T-helper 17 cell (primary cell): ENCODE measurements at places on chromosomes 5 and 9.

DNA sequence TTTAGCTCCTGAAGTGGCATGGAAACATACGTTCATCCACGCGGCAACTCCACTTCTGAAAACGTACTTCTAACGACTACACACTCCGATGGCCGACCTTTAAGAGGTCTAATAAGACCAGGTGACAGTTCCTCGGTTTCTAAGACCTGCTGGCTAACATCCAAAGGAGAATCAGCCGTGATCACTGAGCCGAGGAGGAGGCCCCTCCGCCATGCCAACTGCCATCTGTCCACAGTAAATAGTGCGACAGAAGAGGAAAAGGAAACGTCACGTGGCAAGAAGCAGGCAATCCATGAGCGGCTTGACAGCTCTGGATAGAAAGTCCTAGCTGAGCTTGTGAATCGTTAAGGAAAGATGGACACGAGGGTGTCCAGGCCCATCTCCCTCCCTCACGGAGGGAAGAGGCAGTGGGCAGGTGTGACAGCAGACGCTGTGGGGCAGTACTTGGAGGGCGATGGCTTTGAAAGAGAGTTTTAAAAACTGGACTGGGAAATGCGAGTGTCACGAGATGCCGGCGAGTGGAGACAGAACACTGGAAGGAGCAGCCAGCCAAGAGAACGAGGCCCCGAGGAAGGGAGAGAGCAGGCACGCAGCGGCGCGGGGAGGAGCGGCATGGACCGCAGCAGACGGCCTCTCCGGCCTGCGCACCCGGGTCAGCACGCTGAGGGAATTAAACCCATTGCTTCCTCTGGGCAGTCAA, 66.7 kb upstream of the TBC1D9B start:
- DNase-seq = no peak

GRCh38 chr9:85163415-85163814, 493.9 kb downstream of the NTRK2 start:
- no peak for DNase-seq

DNA sequence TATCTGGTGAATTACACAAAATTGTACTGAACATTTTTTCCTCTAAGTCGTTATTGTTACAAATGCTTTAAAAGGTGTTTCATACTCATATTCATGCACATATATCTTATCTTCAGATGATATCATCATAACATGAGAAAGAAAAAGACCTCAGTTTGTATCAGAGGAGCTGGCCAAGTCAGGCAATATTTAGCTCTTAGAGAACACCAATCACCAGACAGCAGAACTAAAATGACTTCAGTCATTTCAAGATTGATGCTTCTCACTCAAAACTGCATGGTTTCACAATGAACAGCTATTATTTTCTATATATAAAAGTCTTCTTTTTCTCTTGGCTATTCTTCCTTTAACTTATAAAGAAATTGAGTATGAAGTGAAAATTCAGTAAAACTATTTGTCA, 44.6 kb downstream of the TSSK1B start:
- no peak for DNase-seq

DNA sequence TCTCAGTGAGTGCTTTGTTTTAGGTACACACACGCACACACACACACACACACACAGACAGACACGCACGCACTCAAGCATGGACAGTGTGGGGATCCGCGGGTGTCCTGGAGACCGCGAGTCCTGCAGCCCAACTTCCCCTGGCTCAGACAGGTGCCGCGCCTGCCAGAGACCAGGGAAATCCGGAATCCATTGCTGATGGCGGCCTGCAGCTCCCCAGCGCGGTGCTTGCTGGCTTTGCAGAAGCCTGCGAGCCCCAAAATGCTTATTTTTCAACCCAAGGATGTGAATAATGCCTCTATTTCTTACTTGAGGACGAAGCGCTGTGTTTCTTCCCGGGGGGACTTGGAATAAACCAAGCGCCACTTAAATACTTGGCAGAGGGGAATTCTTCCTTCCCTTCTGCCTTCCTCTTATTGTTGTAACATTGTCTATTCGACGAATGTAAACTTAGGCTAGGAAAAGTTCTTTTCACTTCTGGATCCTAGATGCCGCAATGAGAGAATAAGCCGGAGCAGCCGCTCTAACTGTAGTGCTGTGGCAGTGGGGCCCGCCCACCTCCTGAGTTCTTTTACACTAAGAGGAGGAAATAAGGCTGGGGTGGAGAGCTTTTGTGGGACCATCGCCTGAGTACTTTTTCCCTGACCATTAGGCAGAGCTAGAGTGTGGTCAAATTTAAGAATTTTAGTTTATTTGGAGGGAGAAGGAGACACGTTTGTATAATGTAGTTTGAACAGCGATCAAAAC, 802 bp downstream of the ITGA2 start:
- no peak for DNase-seq

DNA sequence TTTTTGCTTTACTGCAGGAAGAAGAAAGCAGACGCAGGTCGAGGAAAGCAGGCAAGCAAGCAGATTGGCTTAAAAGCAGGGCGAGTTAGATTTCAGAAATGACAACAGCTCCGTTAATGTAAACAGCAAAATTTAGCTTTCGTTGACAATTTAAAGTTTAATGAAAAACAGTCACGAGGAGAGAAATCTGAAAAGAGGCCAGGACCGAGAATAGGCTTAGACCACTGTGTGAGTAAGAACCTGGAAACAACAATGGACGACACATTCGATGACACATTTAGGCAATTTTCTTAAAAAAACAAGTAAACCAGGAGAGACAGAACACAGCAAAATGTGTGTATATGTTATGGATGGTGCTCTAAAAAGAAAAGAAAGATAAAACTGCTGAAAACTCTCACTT, 155.3 kb downstream of the ISOC1 start:
- DNase-seq = no peak

GRCh38 chr5:14204785-14205321, 61.7 kb downstream of the TRIO start:
- no peak for DNase-seq

- no peak for DNase-seq
Measured at GRCh38 chr9:107175041-107175440, 108.0 kb upstream of the RAD23B start.

GRCh38 chr5:68953875-68954617, 139.8 kb upstream of the SLC30A5 start:
- no peak for DNase-seq

DNA sequence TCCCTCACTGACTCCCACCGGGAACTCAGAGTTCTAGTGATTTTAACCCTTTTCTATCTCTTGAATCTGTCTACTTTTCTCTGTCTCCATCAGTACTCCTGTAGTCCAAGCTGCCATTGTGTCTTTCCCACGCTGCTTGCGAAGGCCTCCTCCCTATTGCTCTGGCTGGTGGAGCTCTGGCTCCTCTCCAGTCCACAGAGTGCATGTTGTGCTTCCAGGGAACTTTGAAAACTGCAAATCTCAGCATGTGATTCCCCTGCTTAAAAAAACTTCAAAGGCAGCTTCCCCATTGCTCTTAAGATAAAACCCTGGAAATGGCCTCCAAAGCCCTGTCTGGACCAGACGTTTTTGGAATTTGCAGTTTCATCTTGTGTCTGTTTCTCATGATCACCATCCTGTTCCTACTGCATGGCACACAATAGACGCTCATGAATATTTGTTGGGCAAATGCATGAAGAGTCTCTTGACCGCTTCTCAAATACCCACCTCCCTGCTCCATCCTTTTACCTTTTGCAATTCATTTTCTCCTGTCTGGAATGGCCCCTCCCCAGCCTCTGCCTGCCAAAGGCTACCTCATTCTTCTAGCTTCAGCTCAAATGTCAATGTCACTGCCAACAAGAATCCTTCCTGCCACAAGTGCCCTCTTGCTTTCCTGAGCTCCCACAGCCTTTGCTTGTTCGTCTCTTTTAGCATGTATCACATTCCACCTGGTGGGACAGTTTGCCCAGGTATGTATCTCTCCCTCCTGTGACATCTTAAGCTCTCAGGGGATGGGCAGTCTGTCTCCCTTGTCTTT, 293.2 kb downstream of the ARHGAP26 start:
- no peak for DNase-seq

DNA sequence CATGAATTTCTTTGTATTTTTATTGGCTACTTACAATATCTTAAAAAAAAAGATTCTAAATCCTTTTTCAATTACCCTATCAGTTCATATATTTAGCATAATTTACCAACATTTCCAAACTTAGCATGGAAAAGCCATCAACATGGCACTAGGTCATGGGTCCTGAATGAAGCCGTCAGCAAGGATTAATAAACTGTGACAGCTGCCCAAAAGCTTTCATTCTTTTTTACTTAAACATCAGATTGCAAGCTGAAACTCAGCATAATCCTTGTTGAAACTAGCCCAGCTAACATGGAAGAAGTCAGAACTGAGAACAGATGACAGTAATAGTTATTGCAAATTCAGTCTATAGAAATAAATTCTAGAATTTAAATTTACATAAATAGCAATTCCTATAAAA, 209.8 kb downstream of the ADAMTS6 start:
- DNase-seq = no peak

GRCh38 chr5:74916831-74917710, 50.9 kb upstream of the FAM169A start:
- DNase-seq = no peak

- no peak for DNase-seq
Measured at GRCh38 chr5:139137697-139138096, 60.5 kb downstream of the SIL1 start.

GRCh38 chr5:111627862-111628261, 115.5 kb upstream of the STARD4 start:
- no peak for DNase-seq

- no peak for DNase-seq
Measured at GRCh38 chr9:85541876-85542275, 199.9 kb downstream of the AGTPBP1 start.

- no peak for DNase-seq
Measured at GRCh38 chr9:76764138-76764537, at the start of gene PCA3. Gene PCA3, plus strand, starts transcription at chr9:76764438.

- DNase-seq = no peak
Measured at GRCh38 chr5:155746367-155747038, 580.5 kb upstream of the SGCD start.

GRCh38 chr9:73234008-73234360, 82.3 kb downstream of the ANXA1 start:
- no peak for DNase-seq

GRCh38 chr9:91589101-91589553, 165.5 kb upstream of the NFIL3 start:
- DNase-seq = no peak

DNA sequence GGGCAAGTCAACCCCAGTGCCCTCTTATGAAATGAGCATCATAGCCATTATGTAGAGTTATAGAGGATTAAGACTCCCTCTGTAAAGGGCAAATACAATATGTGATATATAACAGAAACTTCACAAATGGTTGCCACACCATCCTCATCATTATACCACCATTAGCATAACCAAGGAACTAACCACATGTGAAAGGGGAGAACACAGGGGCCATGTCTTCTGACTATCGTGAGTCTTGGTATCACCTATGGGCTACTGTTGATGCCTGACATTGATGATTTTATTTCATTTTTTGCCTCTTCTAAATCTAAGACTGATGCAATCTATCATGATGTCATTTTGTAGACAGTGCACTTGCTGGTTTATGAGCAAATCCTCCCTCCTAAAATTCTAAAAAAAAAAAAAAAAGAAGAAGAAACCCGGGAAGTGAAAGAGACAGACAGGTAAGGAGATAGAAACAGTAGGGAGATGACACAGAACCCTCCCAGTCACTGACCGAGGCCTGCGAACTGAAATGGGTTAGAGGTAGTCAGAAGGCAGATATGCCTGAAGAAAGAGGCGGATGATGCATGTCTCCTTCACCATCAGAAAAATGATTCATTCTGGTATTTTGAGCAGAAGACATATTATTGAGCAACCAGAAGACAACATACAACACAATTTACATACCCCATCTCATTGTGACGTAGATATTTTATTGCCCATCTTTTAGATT, 266.0 kb downstream of the DMAC1 start:
- no peak for DNase-seq

- no peak for DNase-seq
Measured at GRCh38 chr5:172870291-172870714, 36.3 kb downstream of the ERGIC1 start.

DNA sequence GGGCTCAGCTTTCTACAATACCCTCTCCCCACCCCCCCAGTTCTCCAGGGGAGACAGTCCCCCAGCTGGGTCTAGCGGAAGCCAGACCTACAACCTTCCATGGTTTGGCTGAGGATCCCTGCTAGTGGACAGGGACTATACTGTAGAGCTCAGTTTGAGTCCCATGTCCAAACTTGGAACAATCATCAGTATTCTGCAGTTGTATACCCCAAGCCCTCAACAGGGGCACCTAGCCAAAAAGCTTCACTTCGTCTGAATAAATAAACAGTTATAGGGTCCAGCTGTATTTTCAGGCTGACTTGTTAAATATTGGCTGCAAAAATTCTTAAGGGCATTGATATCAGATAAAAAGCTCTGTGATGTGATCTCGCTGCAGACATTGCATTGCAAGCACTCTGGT, 15.4 kb upstream of the C9 start:
- no peak for DNase-seq

DNA sequence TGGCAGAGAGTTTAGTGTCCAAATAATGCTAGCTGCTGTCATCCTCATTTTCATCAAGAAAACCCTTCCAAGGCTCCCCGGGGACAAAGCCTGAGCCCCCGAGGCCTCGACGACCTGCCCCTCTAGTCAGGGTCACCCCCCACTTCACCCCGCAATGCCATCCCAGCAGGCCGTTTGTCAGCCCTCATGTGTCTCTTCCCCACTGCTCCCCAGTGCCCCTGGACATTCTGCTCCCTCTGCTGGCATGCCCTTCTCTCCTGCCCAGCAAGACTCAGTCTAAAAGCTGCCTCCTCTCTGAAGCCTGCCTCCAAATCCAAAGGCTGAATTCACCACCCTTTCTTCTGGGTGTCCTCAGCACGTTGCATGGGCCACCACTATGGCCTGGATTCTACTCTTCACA, 59.3 kb downstream of the PAX5 start:
- no peak for DNase-seq

GRCh38 chr9:92047500-92047899, 67.7 kb downstream of the SPTLC1 start:
- no peak for DNase-seq

DNA sequence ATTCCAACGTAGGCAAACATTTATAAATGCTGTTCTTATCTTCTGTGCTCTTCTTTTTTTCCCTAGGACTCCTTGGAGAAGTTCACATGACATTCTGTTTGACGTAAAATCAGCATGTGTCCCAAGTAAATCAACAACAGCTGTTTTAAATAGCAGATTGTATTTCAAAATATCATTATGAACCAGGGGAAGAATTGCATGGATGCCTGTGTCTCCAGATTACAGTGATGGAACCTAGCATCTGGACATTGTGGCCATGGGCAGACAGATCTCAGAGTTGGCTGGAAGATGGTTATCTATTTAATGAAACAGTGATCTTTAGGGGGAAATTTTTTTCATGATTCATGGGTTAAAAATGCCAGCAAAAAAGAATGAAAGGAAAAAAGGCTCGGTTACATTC, 222.0 kb downstream of the MAN2A1 start:
- no peak for DNase-seq
